ENCODE measurements at places on chromosomes 3 and 15. TPM values are rescaled to one million over a fixed set of nuclear protein-coding genes. Genes with fewer than 3 reads are reported as not detected.

DNA sequence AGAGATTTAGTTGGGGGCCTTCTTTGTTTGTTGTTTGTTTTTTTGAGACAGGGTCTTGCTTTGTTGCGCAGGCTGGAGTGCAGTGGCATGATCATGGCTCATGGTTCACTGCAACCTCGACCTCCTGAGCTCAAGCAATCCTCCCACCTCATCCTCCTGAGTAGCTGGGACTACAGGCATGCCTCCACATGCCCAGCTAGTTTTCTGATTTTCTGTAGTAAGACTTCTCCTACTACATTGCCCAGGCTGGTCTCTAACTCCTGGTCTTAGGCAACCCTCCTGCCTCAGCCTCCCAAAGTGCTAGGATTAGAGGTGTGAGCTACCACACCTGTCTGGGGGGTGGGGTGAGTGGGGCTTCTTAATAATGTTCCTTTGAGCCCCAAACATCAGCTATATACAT is 148.3 kb upstream of the ADAMTS9 start:
- DNase-seq, result no peak

- no peak for DNase-seq
These were observed 141.5 kb downstream of the MCTP2 start for GRCh38 chr15:94372821-94373220.

DNA sequence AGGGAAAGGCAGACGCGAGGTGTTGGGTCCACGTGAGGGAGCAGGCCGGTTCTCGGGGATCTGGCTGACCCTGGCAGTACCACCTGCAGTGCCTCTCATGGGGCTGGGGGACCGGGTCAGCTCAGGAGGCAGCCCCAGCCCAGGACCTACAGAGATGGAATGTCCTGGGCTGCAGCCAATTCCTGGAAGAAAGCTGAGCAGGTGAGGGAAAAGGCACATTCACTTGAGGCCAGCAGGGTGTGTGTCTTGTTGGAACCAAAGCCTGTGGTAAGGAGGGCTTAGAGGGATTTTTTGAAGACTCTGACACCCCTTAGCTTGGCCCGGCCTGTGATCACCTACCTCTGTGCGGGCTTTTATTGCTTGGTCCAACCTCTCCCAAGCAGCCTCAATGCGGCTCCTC is 15.8 kb downstream of the PLA2G4B start:
- DNase-seq, result no peak

ANKUB1 gene
- polyA plus RNA-seq, result not detected

GRCh38 chr3:113051787-113052186 is 61.0 kb downstream of the GTPBP8 start:
- DNase-seq, result no peak

ADAMTS17 gene
- polyA plus RNA-seq, result 0.03 TPM

DNA sequence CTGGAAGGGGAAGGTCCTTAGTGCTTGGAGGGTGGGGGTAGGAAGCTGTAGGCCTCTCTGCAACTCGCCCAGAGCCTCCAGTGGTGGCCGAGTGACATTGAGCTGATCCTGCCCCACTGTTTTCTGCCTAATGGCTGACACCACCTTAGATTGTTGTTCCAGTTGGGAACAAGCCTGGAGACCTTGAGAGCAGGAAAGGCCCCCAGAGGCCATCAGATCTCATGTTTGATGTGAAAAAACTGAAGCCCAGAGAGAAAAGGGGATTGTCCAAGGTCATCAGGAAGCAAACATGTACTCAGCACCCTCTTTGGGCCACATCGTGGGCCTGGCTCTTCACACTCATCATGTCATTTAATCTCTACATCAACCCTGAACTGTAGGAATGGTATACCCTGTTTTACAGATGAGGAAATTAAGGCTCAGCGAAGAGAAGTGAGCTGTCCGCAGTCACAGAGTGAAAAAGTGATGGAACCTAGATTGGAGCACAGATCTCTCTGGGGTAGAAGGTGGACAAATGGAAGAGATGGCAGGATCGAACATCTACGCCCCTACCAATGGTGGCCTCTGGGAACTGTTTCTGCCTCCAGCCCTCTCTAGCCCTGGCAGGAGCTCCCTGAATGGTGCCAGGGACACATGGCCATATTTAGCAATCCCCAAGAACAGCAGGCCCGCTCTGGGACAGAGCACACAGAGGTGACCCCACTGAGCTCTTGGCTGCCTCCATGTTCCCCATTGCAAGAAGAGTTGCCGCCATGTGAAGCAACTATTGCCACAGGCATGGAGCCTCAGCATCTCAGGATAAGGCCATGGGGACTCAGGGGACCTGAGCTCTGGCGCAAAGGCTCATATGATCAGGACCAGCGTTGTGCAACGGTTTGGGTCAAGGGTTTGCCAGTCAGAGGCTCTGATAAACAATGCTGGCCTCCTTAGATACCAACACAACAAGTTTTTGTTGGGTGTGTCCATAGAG is 31.6 kb upstream of the TSEN2 start:
- no peak for DNase-seq

DNA sequence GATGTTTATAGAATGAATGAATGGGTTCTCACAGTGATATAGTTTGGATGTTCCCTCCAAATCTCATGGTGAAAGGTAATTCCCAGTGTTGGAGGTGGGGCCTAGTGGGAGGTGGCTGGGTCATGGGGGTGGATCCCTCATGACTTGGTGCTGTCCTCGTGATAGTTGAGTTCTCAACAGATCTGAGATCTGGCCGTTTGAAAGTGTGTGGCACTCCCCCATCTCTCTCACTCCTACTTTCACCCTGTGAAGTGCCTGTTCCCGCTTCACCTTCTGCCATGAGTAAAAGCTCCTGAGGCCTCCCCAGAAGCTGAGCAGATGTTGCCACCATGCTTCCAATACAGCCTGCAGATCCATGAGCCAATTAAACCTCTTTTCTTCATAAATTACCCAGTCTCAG is 170.8 kb upstream of the LINGO1 start:
- no peak for DNase-seq
